OCI-LY7 (cell line): ENCODE measurements at places on chromosomes 2 and 18. TPM values are rescaled to one million over a fixed set of nuclear protein-coding genes. Genes with fewer than 3 reads are reported as not detected.

Gene RGPD5
- total RNA-seq: 2.1 and 4.6 TPM in 2 replicates

Gene SKOR2
- total RNA-seq: not detected in 2 replicates

DNA sequence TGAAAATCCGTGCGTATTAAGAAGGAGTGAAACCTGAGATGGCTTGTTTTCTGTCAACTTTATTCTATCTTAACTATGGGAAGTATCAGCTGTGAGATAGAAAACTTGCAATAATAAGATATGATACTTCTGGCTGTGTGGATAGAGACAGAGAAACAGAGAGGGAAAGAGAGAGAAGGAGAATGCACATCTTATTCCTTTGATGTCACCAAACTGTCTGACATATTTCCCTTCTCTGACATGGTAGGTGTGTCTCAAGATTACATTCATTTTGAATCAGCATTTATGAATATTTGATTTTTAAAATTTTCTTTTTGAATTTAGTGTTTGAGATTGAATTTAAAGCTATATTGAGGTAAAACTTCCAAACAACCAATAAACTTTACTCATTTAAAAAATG lies 69.4 kb downstream of the CDC42EP3 start:
- DNase-seq: no peak

DNA sequence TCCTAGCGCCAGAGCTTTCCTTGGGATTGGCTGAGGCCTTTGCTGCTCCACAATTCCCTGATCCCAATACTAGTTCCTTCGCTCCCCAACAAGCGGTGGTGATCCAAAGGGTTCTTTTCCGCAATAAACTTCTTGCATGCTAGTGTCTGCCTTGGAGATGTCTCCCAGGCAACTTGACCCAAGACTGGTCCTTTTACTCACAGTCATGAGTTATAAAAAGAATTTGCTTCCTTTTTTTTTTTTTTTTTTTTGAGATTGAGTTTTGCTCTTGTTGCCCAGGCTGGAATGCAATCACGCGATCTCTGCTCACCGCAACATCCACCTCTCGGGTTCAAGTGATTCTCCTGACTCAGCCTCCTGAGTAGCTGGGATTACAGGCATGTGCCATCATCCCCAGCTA lies 89.8 kb upstream of the SP3 start:
- no peak for DNase-seq

DNA sequence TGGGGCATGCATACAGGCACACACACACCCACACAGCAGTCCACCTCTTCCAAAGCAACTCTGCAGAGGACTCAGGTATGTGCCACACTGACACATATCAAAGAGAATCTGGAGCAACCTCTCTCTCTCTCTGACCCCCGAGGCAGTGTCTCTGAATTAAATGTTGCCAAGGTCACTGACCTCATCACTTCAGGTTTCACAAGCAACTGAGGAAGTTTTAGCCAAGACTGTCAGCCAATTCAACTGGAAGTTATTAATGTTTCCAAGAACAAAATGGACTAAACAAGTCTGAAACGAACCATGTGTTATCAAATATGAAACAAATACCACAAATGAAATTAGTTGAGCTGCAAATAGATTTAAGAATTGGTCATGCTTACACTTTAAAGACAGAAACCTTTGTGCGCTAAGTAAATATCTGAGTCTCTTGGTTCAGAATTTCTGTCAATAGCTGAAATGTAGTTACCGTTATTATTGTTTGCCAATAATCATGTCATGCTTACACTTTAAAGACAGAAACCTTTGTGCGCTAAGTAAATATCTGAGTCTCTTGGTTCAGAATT lies 86.1 kb downstream of the SLC25A12 start:
- no peak for DNase-seq

DNA sequence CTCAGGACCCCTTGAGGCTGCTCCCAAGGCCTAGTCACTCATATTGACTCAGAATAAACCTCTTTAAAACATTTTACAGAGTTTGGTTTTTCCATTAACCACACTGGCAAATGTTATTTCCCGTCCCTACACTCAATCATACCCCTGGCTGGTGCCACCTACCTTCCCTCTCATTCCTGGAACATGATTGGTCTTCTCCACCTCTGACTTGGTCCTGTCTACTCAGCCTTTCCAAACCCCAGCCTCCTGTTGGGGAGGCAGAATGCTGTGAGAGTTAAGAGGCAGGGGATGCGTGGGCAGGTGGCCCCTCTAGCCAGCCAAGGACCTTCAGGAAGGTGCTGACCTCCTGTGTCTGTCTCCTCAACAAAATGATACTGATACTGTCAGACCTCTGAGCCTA lies 149.3 kb downstream of the CABLES1 start:
- no peak for DNase-seq

GRCh38 chr2:42516418-42516901 lies 22.7 kb upstream of the KCNG3 start:
- DNase-seq: no peak

- DNase-seq: no peak
Observed at GRCh38 chr2:160114020-160114419, 51.6 kb upstream of the PLA2R1 start.

DNA sequence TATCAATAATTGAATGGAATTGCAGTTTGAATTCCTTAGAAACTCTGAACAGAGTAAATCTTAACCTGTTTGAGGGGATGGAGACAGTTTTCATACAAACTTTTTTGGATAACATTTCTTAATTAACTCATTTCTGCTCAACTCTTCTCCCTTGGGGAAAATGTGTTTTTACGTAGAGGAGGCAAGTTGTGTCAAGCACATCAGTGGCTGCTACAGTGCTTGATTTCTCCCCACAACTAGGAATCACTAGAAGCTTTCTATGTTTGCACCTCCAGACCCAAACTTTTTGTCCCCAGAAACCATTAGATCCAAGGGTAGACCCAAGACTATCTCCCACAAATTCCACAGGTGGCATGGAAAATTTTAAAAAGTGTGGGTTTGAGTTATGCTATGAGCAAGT lies 658.9 kb upstream of the FSHR start:
- no peak for DNase-seq
